Coronary artery (tissue), 2 donors: ENCODE measurements at places on chromosomes 12 and 14.
A peak's percentile ranks its signal among the peaks of the same experiment; 100 is the strongest.

DNA sequence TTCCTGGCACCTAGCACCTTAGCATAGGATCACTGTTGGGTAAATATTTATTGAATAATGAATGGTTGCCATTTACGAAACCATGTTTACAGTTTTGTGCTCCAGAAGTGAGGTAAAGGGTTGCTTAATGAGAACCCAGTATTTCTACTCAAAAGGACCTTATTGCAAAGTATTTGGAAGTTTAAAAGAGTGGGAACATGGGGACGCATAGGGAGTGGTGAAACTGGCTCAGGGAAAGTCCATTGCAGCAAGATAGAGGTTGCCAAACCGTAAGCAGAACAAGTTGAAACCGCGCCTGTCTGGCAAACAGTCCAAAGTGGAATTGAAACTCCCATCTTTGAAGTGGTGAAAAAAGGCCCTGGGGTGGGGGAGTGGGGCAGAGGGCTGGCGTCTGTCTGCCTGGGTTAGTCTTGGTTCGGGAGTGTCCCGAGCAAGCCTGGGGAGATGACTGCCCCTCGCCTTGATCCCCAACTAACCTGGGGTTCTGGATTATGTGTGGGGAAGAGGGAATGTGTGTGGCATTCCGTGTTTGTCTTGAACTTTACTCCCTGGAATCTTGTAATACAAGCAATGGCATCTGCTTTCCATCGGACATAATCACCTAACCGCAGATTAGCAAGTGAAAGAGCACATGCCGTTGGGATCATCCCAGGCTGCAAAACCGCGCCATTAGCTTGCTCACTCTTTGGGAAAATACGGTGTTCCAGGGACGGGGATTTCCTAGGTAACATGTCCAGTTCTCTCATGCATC is 7.2 kb downstream of the ALDH2 start:
- DNase-seq = peak; percentile 82

- no peak for DNase-seq
These were observed 19.9 kb downstream of the SH2B3 start for GRCh38 chr12:111425655-111426054.

DNA sequence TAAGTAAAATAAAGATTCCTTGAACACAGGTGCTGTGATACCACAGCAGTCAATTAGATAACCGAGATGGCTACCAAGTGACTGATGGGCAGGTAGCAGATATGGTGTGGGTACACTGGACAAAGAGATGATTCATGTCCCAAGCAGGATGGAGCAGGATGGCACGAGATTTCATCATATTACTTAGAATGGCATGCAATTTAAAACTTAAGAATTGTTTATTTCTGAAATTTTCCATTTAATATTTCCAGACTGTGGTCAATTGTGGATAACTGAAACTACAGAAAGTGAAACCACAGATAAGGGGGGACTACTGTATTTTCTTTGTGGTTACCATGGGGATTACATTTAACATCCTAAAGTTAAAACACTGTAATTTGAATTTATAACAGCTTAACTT is 7.5 kb upstream of the ZFP36L1 start:
- no peak for DNase-seq

- no peak for DNase-seq
These were observed 36.1 kb downstream of the PPFIBP1 start for GRCh38 chr12:27560126-27560525.

DNA sequence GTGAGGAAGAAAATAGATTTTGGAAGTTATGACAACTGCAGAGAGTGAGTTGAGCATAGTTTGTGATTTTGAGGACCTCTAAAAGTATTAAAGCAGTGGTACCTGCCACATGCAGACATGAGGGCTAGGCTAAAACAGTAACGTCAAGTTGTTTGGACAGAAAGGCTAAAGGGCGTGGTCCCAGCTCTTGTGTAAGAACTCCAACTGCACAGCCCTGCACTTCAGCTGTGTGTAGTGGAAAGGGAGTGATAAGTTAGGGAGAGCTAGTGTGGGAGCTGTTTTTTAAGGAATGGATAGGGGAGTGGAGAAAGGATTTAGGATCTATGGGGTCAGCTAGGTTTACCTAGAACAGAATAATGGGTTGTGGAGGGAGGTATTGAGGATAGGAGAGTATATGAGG is 39.5 kb downstream of the TESPA1 start:
- no peak for DNase-seq

GRCh38 chr14:100108840-100109593 is 43.8 kb downstream of the EVL start:
- no peak for DNase-seq
